Left ventricle myocardium superior (tissue), 1 donor: ENCODE measurements at places on chromosomes 7 and 10. TPM values are rescaled to one million over a fixed set of nuclear protein-coding genes. Genes with fewer than 3 reads are reported as not detected.

MCU gene
- 15.6 TPM for total RNA-seq

AGAP9 gene
- 2.3 TPM for total RNA-seq

LRRD1 gene
- not detected for total RNA-seq

PTPRN2 gene
- 1.3 TPM for total RNA-seq

POLR2J2 gene
- total RNA-seq = 3.4 TPM
